Urothelium cell line (cell line): ENCODE measurements at places on chromosomes 2 and 18.

- no peak for DNase-seq
These were observed 10.0 kb downstream of the TCF4 start for GRCh38 chr18:55577812-55578539.

GRCh38 chr2:200670313-200670712 is 84.5 kb downstream of the AOX1 start:
- DNase-seq = no peak

- DNase-seq = no peak
These were observed 422.5 kb upstream of the CRIM1 start for GRCh38 chr2:35933031-35933430.

- no peak for DNase-seq
These were observed 87.2 kb downstream of the LNPK start for GRCh38 chr2:175914846-175915245.

GRCh38 chr18:79546781-79547272 is 132.8 kb upstream of the CTDP1 start:
- peak; percentile 41 for DNase-seq

- DNase-seq = no peak
These were observed 75.1 kb downstream of the FSIP2 start for GRCh38 chr2:185813707-185814106.

DNA sequence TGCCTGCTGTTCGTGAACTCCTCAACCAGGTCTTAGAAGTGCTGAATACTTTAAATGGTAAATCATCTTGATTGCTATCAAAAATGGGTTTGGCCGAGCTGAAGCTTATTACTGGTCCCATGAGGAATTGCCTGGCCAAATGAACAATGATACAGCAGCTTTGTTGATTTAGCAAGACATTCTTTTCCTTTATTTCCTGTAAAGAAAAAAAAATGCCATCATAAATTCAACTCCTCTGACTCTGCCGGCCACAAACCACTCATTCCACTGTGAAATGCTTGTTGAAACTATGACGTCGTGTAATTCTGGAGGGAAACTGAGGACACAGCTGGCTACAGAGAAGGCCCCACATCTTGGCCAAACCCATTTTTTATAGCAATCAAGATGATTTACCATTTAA is 74.2 kb upstream of the ID2 start:
- peak; percentile 48 for DNase-seq

- no peak for DNase-seq
These were observed 573.1 kb upstream of the SOX11 start for GRCh38 chr2:5119046-5119445.

- no peak for DNase-seq
These were observed 15.9 kb upstream of the CRIM1 start for GRCh38 chr2:36339607-36340218.
